ENCODE measurements at places on chromosomes 7 and 10.

DNA sequence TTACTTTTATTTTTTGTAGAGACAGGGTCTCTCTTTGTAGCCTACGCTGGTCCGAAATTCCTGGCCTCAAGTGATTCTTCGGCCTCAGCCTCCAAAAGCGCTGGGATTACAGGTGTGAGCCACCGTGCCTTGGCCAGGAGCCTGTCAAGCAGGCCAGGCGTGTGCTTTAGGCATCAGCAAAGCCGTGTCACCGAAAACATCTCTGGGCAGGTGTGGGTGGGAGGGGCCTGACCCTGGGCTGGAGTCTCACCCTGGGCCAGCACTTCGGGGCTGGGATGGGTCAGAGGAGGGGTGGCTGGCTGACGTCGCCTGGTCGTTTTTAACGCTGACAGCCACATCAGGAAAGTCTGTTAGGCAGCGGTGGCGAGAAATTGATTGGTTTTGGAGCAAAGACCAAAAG is 80.9 kb downstream of the UNCX start:
- no peak for DNase-seq

DNA sequence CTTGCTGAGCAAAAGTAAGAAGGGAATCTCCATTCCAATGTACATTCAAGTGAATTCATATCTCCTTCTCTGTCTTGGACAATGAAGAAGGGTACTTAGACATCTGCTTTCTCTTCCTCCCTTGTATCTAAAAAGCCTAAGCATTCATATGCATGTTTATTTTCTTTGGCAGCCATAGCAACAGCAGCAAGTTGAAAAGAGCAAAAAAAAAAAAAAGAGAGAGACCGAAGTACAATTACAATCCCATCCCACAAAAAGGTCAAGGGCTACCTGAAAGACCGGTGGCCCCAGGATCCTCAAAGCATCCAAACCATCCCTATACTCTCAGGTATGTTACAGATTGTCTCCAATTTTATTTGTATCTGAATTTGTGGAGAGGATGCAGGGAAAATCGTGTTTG is 4.1 kb downstream of the OR2F1 start:
- no peak for DNase-seq

DNA sequence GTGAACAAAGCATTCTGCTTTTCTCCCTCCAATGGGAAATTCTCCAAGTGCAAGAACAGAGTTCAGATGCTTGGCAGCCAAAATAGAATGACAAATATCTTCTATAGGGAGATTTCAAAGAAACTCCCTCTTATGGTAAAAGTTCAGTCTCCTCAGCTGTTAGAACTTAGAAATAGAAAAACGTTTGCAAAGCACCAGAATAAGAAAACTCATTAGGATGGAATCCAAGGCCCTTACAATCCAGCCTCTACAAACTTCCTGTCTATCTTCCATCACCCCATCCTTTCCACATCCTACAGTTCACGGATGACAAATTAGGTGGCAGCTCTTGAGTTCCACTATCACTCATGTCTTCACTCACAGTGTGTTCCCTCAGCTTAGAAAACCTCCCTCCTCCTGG is 25.7 kb downstream of the FAM13C start:
- DNase-seq, result no peak

DNA sequence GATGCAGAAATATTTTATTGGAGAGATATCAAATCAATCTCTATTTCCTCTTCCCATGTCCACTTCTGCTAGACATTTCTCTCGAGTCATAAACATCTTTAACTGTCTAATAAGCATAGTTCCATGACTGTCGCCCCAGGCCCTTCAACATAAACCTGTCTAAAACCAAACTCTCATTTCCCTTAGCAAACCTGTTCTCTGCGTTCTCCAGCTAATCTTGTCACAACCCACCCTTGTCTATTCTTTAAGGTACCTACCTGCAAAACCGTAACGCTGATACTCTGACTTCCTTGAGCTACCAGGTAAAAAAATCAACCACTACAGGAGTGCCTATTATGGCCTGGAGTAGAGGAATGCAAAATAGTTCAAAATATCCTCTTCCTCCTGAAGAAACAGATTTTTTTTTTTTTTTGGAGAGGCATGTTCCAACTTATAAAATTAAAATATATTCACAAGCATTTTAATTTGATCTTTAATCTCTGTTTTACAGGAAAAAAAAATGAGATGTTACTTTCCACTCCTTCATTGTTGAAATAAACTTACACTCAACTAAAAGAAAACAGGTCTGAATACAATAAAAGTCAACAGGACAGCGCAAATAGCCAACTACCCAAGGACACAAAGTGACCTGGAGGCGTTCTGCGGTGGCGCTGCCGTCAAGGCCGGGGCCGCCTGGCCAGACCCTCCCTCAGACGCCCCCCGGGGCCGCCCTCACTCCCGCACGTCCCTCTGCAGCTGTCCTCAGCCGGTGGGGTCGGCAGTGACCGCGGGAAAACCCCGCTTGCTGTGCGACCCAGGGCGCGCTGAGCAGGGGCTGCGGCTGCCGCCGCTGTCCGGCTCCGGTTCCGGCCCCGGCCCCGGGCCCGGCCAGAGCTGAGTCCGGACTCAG is 765 bp downstream of the SLC25A40 start:
- DNase-seq, result no peak

Measured in NCI-H2171 (cell line).